ENCODE measurements at places on chromosomes 2 and 18.

DNA sequence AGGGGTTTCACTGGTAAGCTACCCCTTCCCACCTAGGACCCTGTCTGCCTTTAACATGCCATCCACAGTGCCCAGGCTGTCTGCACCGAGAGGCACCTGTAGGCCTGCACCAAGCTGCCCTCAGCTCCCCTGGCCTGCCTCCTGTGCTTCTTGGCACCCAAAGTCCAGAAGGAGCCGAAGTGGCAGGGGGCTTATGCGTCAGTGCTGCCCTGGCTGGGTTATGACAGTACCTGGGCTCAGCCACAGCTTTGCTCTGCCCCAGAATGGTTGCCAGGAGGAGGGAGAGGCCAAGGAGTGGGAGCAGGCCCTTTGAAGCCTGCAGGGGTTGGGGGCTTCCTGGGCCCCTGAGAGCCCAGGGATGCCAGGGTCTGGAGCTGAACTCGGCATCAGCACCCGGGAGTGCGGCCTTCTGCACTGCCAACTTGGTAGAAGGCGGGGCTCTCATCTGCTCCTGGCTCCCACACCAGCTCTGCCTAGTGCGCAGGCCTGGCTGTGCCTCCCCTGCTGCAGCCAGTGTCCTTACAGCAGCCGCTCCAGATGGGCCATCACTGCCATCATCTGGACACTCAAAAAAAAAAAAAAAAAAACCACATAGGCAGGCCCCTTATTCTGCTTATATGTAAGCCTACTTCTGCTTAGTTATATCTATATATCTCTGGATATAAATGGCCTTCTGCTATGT, 155.4 kb downstream of the THSD7B start:
- no peak for DNase-seq

- DNase-seq: no peak
Measured at GRCh38 chr2:240250985-240251847, 110.8 kb upstream of the OTOS start.

DNA sequence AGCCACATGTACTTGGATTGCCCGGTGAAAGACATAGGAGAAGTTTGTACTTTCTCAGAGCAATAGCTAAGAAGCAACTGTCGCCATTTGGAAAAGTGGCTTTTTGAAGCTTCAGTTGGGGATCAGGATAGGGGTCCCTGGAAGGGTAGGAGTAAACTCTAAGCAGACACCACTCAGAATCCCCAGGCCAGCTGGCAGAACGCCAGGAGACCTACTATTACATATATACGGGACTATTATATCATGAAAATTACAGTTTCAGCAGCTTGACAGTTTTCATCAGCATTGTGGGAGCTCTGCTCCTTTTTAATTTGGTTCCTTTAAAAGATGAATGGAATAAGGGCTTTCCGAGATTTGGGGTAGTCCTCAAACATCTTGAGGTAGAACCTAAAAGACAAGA, 54.9 kb downstream of the SRD5A2 start:
- DNase-seq: no peak

DNA sequence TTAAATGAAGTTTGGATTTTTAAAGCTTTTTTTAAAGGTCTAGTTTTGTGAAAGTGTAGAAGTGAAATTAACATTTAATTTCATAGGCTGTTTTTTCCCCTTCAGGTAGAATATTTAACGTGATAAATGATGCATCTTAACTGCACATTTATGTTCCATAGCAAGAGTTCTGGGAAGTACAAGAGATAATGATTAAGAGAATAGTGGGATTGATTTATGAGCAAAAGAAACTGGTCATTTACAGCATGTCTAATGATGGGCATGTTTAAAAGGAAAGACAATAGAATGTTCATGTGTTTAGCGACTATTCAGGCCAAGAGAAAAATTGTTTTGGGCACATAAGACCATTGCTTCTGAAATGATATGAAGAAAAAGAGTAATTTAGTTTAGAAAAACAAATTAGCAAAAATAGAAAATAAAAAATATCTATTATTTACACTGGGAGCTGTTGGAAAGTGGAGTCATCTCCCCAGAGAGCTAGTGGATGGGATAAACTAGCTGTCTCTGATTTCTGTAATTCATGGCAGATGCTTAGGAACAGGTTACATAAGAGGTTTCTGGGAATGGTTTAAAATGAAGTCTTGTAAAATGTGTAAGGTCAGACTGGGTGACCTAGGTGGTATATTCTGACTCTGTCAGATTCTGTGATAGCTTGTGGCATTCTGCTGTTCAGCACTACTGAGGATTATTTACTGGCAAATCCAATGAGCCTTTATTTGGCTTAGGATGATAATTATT, 60.7 kb downstream of the WDR7 start:
- DNase-seq: no peak

- no peak for DNase-seq
Measured at GRCh38 chr18:54877076-54877475, 48.8 kb downstream of the RAB27B start.

DNA sequence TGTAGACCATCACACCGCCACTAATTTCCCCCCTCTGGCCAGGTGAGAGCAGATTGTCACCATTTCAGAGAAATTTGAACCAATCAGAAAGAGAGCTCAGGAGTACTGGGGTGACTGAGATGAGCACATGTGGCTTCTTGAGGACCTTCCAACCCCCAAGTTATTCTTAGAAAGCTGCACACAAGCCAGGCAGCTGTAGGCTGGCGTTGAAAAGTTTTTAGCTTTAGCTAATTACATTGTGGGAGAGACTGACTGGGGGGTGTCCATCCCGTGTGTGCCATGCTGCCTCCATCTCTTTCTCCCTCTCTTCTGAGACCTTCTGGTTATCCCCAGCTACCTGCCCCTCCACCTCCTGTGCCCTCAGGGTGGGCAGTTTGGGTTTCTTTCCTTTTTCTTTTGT, 154.0 kb downstream of the AGAP1 start:
- DNase-seq: no peak

DNA sequence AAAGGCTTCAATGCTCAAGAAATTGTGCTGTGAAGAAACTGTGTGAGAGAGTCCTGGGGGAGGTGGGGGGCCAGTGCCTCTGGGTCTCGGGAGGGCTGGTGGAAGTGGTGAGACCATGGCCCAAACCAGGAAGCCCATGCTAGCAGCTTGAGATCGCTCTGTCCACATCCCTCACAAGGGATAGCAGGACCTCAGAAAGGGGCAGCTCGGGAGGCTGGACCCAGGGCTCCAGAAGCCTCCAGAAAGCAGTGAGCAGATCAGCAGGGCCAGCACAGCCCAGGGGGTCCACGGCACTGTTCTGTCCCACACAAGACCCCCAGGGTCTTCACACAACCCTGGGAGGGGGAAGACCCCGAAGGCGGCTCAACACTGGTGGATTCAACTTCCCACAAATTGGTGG, 24.1 kb downstream of the ST8SIA5 start:
- DNase-seq: no peak

DNA sequence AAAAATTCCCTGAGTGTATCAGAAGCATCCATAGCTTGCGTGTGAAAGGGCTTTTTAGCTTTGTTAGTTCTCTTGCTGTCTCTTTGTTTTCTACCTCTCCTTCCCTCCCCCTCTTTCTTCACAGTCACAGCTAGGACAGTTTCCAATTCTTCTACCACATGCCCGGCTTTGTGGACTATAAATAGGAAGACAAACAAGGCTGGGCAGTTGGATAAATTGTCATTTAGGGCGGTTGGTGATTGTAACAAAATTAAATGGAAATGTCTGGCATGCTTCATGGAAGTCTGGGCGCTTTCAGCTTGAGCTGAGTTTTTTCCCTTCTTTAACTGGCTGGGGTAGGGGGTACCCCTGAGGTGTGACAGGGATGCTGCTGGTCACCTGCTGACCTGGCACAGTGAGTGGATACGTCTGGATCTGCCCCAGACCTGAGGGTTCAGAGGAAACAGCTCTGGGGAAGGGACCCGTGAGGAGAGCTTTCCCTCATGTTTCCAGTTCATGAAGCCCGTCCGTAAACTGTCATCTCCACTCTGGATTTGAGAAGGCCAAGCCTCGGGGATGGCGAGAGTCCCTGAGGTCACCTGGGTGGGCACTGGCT, 29.0 kb upstream of the GIGYF2 start:
- DNase-seq: no peak

DNA sequence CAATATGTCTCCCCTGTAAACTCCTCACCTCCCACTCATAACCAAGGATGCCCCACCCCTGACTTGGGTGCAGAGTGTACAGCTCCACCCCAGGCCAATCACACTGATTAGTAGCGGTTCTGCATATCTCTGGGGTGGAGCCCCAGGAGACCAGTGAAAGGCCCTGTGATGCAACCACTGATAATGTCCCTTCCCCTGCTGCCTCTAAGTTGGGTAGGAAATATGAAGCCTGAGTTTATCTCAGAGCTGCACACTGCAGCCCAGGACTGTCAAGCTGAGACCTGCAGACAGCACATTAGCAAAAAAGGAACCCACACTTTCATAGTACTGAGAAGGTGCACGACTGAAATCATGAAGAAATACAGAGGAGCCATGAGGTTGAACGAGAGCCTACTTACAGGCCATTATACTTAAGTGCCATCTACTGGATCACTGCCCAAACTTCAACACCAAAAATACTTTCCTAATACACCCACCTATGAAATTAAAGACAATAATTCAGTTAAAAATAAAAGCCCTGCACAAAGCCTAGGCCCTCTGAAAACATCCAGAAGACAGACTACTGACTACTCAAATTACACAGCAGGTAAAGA, 455.4 kb upstream of the LRRTM4 start:
- no peak for DNase-seq

- peak; percentile 48 for DNase-seq
Measured at GRCh38 chr2:170770008-170770605, at the start of gene ERICH2. ERICH2 (plus strand) TSS chr2:170770378; CDS start chr2:170770682, 304 bp downstream.

- no peak for DNase-seq
Measured at GRCh38 chr2:167652401-167652800, 595.0 kb downstream of the STK39 start.

- no peak for DNase-seq
Measured at GRCh38 chr2:44531289-44531688, 169.5 kb downstream of the CAMKMT start.

DNA sequence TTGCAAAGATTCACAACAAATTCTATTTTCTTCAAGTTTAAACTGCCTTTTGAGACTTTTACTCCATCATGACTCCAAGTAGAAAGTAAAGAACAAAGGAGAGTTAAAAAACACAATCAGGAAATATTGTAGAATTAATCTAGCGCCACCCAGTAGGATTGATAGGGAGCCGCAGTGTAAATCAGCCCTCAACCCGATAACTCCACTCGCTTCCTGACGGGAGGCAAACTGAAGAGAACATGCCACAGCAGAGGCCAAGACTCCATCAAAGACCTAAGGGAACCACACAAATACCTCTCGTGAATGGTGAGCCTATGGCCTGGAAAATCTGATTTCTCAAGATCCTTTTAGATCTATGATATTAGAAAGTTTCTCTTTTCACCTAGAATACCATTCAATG, 319.0 kb downstream of the STK39 start:
- no peak for DNase-seq

DNA sequence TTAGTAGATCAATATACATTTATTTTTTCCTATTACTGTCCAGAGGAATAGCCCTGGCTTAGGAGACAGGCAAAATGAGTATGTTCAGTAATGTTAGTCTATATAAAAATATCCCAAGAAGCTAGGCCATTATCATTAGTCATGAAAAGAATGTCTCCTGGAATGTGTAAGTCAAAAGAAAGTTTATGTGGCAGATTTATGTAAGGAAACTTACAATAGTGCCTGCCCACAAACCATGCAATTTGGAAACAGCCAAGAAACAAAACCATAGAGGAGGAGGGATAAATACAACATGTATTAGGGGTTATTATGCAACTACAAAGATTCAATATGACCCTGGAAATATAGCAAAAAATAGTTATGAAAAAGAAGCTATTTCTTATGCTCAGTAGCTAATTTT, 96.3 kb downstream of the NOL4 start:
- DNase-seq: no peak

DNA sequence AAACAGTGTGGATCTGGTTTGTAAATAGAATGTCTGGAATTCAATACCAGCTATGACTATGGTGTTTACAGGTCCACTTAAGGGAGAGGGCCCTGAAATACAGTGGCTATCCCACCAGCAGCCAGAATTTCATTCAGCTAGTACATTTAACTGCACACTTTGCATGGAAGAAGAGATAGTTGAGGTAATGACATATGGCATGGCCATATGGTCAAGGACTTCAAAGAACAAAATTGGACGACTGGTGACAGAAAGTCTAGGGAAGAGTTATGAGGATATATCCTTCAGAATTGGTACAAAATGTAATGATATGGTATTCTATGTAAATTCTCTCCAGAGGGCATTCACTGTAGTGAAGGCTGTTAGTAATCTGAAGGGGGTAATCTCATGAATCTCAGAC, 105.0 kb downstream of the IKZF2 start:
- no peak for DNase-seq

DNA sequence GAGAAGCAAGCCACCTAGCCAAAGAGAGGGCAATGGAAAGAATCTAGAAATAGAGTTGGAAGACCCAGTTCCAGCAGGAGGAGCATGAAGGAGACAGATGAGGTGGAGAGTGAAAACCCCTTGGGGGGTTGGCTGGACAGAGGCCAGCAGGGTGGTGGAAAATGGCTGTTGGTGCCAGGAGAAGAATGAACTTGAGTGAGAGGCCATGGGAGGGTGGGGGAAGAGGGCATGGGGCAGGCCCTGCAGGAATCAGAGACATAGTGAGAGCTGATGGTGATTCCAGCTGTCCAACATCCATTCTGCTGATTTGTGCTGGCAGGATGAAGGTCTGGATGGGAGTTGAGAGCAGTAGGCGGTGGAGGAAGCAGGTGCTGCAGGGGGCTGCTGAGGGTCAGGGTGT, 108.0 kb upstream of the TNP1 start:
- no peak for DNase-seq

- DNase-seq: no peak
Measured at GRCh38 chr2:108413711-108414095, 35.3 kb upstream of the GCC2 start.

Data from T-helper 1 cell (primary cell).